SJCRH30 (cell line): ENCODE measurements at places on chromosomes 12 and 14. TPM values are rescaled to one million over a fixed set of nuclear protein-coding genes. Genes with fewer than 3 reads are reported as not detected.

STRAP gene
- 171 and 173 TPM in 2 replicates for total RNA-seq

DNA sequence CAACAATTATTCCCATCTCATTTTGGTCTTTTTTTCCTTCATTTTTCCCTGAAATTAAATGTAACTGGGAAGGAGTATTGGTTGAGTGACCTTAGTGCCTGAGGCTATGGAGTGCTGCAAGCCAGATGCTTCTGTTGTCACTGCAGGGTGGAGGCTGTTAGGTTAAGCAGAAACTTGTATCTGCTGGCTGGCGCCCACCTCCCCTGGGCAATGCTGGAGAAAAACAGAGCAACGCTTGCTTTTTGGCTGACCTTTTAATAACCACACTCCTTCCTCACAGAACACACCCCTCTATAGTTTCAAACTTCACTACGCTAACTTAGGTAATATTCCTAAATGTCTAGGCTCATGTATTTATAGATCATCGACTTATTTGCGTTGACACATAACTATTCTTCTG lies 583.5 kb upstream of the NOVA1 start:
- H3K27ac ChIP-seq = no peak overlapping the region
- H3K27me3 ChIP-seq = no peaks in the 10 kb centered on the region; the same call in 1 of the 2 replicates
- no peaks in the 10 kb centered on the region for H3K36me3 ChIP-seq
- no peak for DNase-seq
- no peak overlapping the region for H3K4me3 ChIP-seq

DNA sequence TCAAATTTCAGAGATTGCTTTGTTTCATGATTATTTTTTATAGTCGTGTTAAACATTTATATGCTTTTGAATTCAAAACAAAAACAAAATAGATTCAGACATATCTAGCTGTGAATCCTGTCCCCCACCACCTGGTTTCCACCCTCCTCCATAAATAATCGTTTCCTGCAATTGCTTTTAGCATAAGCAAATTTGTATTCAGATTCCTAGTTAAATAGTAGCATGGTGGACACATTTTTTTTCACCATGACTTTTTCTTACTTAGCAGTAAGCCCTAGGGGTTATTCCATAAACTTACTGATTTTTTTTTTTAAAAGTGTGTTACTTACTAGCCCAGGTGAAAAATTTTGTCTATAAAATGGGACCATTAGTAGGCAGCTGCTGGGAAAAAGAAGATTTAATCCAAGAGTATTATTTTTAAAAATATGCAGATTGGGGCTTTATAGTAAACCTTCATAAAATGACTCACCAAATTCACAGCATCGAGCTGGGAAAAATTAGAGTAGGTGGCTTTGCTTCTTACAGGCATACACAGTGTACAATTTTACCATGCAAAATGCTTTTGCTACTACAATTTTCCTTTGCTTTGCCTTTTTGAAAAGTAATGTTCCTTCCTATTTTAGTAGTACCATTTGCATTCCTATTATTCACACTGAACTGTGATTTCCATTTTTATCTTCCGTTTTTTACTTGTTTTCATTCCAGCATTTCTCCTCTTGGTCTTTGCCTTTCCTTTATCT lies 117.8 kb downstream of the BTG1 start:
- H3K27ac ChIP-seq = no peak overlapping the region
- H3K4me3 ChIP-seq = no peak overlapping the region
- DNase-seq = no peak
- H3K27me3 ChIP-seq = no peaks in the 10 kb centered on the region
- H3K4me1 ChIP-seq = peaks cover 13% of the 10 kb centered on the region

SLC8A3 gene
- 15.9 and 17.2 TPM in 2 replicates for total RNA-seq

ARHGAP9 gene
- 5.7 and 9.3 TPM in 2 replicates for total RNA-seq

- H3K27ac ChIP-seq = no peak overlapping the region
- no peak overlapping the region for H3K4me3 ChIP-seq
- no peaks in the 10 kb centered on the region for H3K27me3 ChIP-seq
Measured at GRCh38 chr12:11748903-11749302, 99.4 kb downstream of the ETV6 start.

GRCh38 chr12:65602610-65603295 lies 221.5 kb upstream of the HMGA2 start:
- peaks cover 25% of the 10 kb centered on the region for H3K4me1 ChIP-seq
- H3K4me3 ChIP-seq = peak overlapping the region; percentile 64
- H3K36me3 ChIP-seq = peaks cover 3% of the 10 kb centered on the region; the same call in 1 of the 2 replicates
- no peaks in the 10 kb centered on the region for H3K27me3 ChIP-seq
- H3K27ac ChIP-seq = peak overlapping the region; percentile 78

GRCh38 chr14:78412475-78412874 lies 242.3 kb downstream of the NRXN3 start:
- no peaks in the 10 kb centered on the region for H3K27me3 ChIP-seq
- H3K4me1 ChIP-seq = no peaks in the 10 kb centered on the region
- DNase-seq = no peak

TMEM121 gene
- total RNA-seq = 4.4 and 4.8 TPM in 2 replicates

DNA sequence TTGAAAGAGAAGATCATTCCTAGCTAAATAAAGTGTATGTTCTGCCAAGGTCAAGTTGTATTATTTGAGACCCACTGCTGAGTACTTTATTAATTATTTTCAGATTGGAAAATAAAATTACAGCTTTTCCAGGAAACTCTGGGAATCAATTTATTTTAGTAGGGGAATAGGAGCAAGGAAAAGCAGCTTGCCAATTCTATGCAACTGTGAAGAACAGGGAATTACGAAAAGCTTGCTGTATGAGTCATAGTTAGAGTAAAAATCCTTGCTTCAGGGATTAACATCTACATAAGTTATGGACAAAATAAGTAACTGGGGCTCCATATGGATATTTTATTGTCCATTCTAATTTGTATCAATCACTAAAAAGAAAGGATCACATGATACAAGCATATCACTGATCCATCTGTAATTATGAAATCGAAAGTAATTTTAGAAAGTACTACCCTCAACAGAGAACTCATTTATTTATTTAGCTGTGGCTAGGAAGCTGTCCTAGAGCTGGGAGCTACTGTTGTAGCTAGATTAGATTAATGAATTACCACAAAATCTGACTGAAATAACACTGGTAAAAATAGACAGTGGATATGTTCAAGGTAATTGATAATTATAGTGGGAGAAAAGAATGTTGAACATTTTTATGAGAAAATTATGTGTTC lies 303.5 kb upstream of the NPAS3 start:
- no peaks in the 10 kb centered on the region for H3K27me3 ChIP-seq
- H3K36me3 ChIP-seq = no peaks in the 10 kb centered on the region

IGF1 gene
- 0.03 and 0.20 TPM in 2 replicates for total RNA-seq

DNA sequence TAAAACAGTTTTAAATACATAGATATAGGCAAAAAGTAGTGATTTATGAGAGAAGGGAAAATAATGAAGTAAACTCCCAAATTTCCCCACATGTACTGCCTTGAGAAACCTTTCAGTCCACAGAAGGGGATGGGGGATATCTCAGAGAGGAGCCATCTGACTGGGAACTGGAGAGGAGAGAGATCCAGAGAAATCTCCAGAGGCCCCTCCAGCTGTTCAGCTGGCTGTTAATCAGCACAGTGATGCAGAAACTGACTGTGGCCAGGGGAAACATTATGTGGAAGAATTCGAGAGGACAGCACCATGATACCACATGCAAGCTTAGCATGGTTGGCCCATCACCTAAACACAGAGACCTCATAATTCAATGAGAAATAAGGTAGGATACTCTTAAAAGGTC lies 1165.9 kb upstream of the TMEM132C start:
- no peaks in the 10 kb centered on the region for H3K36me3 ChIP-seq
- H3K4me1 ChIP-seq = no peaks in the 10 kb centered on the region
- no peak overlapping the region for H3K4me3 ChIP-seq
- no peak for DNase-seq
- no peak overlapping the region for H3K27ac ChIP-seq
